ENCODE measurements at places on chromosomes 13 and 19.

DNA sequence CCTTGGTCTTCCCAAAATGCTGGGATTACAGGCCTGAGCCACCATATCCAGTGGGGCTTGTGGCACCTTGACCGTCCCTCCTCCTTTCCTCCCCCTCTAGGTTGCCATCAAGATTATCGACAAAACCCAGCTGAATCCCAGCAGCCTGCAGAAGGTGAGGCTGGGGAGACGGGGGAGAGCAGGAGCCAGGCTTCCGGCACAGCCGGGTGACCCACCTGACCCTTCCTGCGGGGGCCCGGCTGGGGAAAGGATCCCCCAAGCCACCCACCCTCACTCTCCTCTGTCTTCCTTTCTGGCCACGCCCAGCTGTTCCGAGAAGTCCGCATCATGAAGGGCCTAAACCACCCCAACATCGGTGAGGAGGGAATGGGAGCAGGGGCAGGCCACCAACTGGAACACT, 11.9 kb downstream of the MARK4 start:
- no peak for DNase-seq

GRCh38 chr13:59352600-59352999, 811.1 kb downstream of the DIAPH3 start:
- no peak for DNase-seq

GRCh38 chr19:40588926-40589569, 12.1 kb upstream of the LTBP4 start:
- DNase-seq = no peak

- no peak for DNase-seq
These were observed 16.0 kb downstream of the IZUMO4 start for GRCh38 chr19:2112516-2113320.

DNA sequence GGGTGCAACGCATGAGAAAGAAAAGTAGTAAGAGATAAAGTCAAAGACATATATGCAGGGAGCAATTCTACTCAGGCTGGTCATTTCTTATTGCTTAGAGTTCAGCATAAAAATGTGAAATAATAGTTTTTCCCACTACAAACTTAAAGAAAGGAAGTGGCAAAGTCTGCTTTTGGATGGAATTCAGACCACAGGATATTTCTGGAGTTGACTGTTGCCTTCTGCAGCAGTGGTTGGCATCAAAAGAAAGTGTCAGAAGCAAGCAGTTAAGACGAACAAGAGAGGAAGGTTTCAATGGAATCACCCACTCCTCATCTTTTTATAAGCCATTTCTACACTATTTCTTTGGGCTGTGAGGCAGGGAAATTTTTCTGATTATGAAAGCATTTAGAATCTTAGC, 36.2 kb upstream of the TRPC4 start:
- no peak for DNase-seq

- DNase-seq = no peak
These were observed 198.7 kb upstream of the SERP2 start for GRCh38 chr13:44174769-44175425.

DNA sequence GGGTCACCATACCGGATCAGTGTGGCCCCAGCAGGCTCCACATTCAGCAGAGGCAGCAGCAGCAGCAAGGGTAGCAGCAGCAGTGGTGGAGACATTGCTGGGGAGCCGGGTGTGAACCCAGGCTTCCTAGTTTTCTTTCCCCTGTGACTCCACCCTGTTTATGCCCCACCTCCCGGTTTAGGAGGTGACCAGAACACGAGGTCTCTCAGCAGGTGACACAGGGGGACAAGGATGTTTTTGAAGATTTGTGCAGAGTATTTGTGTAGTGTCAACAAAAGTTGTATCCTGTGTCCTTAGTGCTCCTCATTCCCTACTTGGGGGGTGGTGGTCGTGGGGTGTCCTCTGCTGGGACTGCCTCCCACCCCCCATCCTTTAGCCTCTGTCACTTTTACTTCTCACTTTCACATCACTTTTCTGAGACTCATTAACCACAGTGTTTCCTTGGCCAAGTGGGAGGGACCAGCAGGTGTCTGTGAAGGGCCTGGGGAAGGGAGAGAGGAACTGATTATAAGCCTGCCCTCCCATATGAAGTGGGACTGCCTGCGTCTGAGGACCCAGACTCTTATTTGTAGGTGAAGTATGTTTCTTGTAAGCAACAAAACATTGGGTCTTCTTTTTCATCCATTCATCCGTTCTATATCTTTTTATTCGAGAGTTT, 15.6 kb upstream of the KCNC3 start:
- no peak for DNase-seq

DNA sequence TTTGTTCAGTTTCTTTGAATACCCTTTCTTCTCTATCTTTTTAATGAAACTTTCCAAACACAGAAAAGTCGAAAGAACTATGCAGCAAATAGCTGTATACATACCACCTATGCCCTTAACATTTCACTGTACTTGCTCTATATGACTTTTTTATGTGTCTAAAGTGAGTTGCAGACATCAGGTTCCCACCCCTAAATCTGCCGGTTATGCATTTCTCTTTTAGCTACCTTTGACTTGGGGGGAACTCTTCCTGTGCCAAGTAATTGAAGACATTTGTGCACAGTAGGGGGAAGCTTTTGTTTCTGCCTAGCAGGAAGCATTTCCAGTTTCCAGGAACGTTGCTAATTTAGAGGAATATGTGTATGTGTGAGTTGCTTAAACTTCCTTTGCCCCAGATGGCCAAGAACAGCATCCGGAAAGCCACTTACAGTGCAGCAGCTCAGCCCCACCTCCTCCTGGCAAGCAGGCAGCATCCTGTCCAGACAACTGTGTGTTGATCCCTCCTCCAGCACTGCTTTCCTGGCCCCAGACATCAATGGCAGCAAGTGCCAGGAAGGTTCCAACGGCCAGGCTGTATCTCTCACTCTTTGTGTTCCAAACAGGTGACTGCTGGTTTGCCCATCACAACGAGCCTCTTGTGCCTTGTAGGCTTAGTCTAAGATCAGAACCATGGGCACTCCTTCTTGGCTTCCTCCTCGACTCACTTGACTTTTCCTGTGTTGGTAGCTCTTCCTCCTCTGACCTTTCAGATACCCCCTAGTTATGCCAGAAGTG, 14.7 kb upstream of the GRAMD1A start:
- DNase-seq = no peak

- DNase-seq = no peak
These were observed 85.6 kb downstream of the GNG7 start for GRCh38 chr19:2616741-2617392.

GRCh38 chr13:80039000-80039399, 301.9 kb downstream of the SPRY2 start:
- DNase-seq = no peak

DNA sequence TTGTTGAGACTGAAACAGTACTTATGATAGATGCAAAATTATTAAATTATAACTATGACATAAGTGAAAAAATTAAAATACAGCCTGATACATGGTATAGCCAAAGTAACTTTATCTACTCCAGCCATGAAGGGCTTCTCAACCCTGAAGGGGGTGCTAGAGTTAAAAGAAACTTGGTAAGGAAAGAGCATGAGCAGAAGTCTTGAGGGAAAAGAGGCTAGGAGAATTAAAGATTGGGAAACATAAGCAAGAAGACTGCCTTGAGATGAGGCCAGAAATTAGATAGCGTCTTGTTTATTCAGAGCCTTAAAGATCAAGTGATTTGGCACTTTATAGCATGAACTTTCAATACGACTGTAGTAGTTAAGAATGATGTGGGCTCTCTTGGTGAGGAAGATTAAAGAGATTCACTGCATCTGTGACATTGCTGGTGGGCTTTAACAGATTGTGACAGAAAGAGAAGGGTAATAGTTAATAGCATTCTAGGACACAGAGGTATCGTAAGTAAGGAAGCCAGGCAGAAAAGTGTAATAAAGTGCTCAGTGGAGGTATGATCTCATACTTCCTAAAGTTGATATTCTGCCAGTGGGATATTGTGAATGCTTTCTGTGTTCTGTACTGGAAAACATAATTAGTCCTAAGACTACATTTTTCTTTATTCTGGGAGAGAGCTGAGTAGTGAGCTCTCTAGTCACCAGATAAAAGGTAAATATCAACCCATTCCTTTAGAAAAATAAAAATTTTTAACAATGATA, 385.4 kb upstream of the PRR20A start:
- no peak for DNase-seq

- DNase-seq = no peak
These were observed 919 bp downstream of the GTF3A start for GRCh38 chr13:27425158-27425917.

DNA sequence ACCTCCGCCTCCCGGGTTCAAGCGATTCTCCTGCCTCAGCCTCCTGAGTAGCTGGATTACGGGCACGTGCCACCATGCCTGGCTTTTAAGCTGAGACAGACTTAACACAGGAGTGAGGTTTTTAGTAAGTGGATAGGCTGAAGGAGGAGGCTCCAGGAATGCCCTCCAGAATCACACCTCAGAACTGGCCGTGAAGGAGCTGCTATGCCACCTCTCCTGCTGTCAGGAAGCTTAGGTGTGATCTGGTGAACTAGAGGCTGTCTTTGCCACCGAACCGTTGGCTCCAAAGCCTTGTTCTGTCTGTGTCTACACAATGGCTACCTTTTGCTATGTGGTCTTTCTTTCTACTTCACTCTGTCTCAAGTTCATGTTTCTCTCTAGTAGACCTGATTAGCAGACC, 4.2 kb downstream of the PDCD2L start:
- DNase-seq = no peak

- no peak for DNase-seq
These were observed 13.9 kb downstream of the PALM start for GRCh38 chr19:722553-723101.

GRCh38 chr13:40631605-40632004, 34.8 kb downstream of the FOXO1 start:
- no peak for DNase-seq
